ENCODE measurements at places on chromosomes 4 and X. TPM values are rescaled to one million over a fixed set of nuclear protein-coding genes. Genes with fewer than 3 reads are reported as not detected.

CLCN4 gene
- total RNA-seq: 7.1 TPM

FAM149A gene
- 13.6 TPM for total RNA-seq

GCNA gene
- total RNA-seq: 2.6 TPM

SHROOM2 gene
- 2.0 TPM for total RNA-seq

TEX13D gene
- not detected for total RNA-seq

HEPH gene
- 0.13 TPM for total RNA-seq

BANK1 gene
- 3.1 TPM for total RNA-seq

FGA gene
- not detected for total RNA-seq

HPGD gene
- total RNA-seq: not detected

TKTL2 gene
- total RNA-seq: under 0.01 TPM
